Hepatocyte (in vitro differentiated cells): ENCODE measurements at places on chromosomes 5 and 9. TPM values are rescaled to one million over a fixed set of nuclear protein-coding genes. Genes with fewer than 3 reads are reported as not detected.

- H3K27ac ChIP-seq, result no peak overlapping the region
- H3K4me3 ChIP-seq, result no peak overlapping the region
- no peaks in the 10 kb centered on the region for H3K4me1 ChIP-seq
- no peaks in the 10 kb centered on the region for H3K27me3 ChIP-seq
Measured at GRCh38 chr5:72256536-72256935, 63.5 kb downstream of the MRPS27 start.

DNA sequence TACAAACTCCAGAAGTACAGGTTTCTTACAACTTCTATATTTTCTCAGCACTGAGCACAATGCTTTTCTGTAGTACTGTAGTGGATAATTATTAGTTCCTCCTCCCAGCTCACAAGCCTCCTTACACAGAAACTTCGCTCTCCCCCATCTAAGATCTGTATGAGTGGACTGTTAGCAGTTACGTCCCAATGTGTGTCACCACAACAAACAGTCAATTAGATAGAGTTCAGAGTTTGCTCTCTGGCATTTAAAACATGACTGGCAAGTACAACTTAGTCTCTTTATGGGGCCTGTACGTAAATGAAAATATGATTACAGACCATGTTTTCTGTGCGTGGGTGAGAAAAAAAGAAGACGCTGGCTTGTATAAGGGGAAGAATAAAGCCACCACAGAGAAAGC lies 631.4 kb upstream of the DMAC1 start:
- no peaks in the 10 kb centered on the region for H3K36me3 ChIP-seq
- no peak overlapping the region for H3K27ac ChIP-seq
- no peak for DNase-seq
- no peaks in the 10 kb centered on the region for H3K27me3 ChIP-seq
- no peaks in the 10 kb centered on the region for H3K4me1 ChIP-seq

- no peak for DNase-seq
- H3K4me1 ChIP-seq, result no peaks in the 10 kb centered on the region
- no peaks in the 10 kb centered on the region for H3K36me3 ChIP-seq
- no peak overlapping the region for H3K27ac ChIP-seq
Measured at GRCh38 chr5:4758996-4759395, 381.1 kb upstream of the ADAMTS16 start.

GRCh38 chr5:150317048-150318003 lies 14.6 kb upstream of the ARSI start:
- no peak overlapping the region for H3K4me3 ChIP-seq
- peak; percentile 83 for DNase-seq
- no peaks in the 10 kb centered on the region for H3K27me3 ChIP-seq
- H3K27ac ChIP-seq, result peak overlapping the region; percentile 85

GRCh38 chr5:139262742-139263445 lies 30.6 kb upstream of the MATR3 start:
- no peaks in the 10 kb centered on the region for H3K27me3 ChIP-seq
- peak; percentile 94 for DNase-seq
- H3K27ac ChIP-seq, result peak overlapping the region; percentile 11
- H3K4me3 ChIP-seq, result no peak overlapping the region

GRCh38 chr5:19002111-19002510 lies 985.9 kb downstream of the CDH18 start:
- no peak overlapping the region for H3K4me3 ChIP-seq
- H3K4me1 ChIP-seq, result no peaks in the 10 kb centered on the region
- DNase-seq, result no peak
- no peak overlapping the region for H3K27ac ChIP-seq
- no peaks in the 10 kb centered on the region for H3K27me3 ChIP-seq

GRCh38 chr5:76714751-76715485 lies 1.0 kb upstream of the F2R start:
- peaks cover 8% of the 10 kb centered on the region for H3K27me3 ChIP-seq
- DNase-seq, result peak; percentile 49
- H3K36me3 ChIP-seq, result no peaks in the 10 kb centered on the region

- no peak overlapping the region for H3K4me3 ChIP-seq
- no peaks in the 10 kb centered on the region for H3K4me1 ChIP-seq
- peaks cover 11% of the 10 kb centered on the region for H3K27me3 ChIP-seq
- no peak overlapping the region for H3K27ac ChIP-seq
Measured at GRCh38 chr9:125902831-125903512, 155.8 kb downstream of the PBX3 start.

DNA sequence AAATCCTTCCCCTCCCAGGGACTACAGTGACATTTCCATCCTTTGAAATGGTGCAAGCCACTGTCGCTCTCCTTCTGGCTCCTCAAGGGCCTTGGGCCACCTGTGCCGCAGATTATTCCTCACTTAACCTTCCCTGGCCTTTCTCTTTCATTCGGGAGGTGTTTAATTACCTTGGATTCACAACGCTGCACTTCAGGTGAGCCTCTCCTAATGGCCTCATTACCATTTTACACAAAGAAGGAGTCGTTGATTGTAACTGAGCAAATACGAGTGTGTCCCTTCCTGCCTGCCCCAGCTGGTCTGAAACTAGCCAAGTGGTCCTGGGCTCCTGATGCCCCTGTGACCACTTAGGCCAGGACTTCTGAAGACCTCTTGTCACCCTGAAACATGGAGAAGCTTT lies 205.0 kb downstream of the CRB2 start:
- H3K4me1 ChIP-seq, result no peaks in the 10 kb centered on the region
- no peak for DNase-seq
- H3K4me3 ChIP-seq, result no peak overlapping the region
- no peaks in the 10 kb centered on the region for H3K27me3 ChIP-seq
- H3K36me3 ChIP-seq, result no peaks in the 10 kb centered on the region

- H3K4me3 ChIP-seq, result no peak overlapping the region
- peaks cover 12% of the 10 kb centered on the region for H3K4me1 ChIP-seq
- H3K27me3 ChIP-seq, result no peaks in the 10 kb centered on the region
- peak overlapping the region; percentile 9 for H3K27ac ChIP-seq
- no peak for DNase-seq
Measured at GRCh38 chr5:82351297-82351696, 73.1 kb upstream of the RPS23 start.

GRCh38 chr5:39658866-39659265 lies 234.1 kb upstream of the DAB2 start:
- H3K4me1 ChIP-seq, result no peaks in the 10 kb centered on the region
- H3K4me3 ChIP-seq, result no peak overlapping the region
- DNase-seq, result no peak
- no peaks in the 10 kb centered on the region for H3K36me3 ChIP-seq
- H3K27me3 ChIP-seq, result no peaks in the 10 kb centered on the region

- no peak overlapping the region for H3K4me3 ChIP-seq
- H3K27me3 ChIP-seq, result peaks cover 29% of the 10 kb centered on the region
- no peak overlapping the region for H3K27ac ChIP-seq
- no peak for DNase-seq
Measured at GRCh38 chr9:127923046-127923445, 6.2 kb upstream of the ST6GALNAC4 start.

The SSBP2 gene
- total RNA-seq, result 23.7 and 29.3 TPM in 2 replicates

The C9orf153 gene
- total RNA-seq, result not detected in 2 replicates

The MYO10 gene
- total RNA-seq, result 32.3 and 33.7 TPM in 2 replicates

The NACC2 gene
- 12.3 and 13.0 TPM in 2 replicates for total RNA-seq

The SLCO4C1 gene
- 17.2 and 20.5 TPM in 2 replicates for total RNA-seq

The ARID3C gene
- total RNA-seq, result 0.27 TPM in 1 of 2 replicates, not detected in the other

The PSD2 gene
- not detected in 2 replicates for total RNA-seq
